ENCODE measurements at places on chromosomes 2 and 18.

DNA sequence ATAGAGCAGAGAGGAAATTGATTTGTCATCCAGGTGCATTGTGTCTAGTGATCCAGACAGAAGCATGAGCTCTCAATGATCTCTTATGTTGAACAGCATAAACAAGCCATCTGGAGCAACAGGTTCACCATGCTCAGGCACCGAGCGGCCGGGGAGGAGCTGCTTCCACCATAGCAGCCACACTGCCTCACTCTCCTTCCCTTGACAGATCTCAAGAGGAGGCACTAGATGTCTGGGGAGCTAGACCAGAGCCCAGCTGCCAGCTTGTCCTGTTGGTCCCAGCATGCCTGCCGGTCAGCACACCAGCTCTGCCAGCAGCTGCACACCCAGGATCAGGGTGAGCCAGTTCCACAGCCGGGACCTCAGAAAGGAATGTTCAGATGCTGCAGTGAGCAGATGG, 17.5 kb upstream of the LONRF2 start:
- no peak for DNase-seq

DNA sequence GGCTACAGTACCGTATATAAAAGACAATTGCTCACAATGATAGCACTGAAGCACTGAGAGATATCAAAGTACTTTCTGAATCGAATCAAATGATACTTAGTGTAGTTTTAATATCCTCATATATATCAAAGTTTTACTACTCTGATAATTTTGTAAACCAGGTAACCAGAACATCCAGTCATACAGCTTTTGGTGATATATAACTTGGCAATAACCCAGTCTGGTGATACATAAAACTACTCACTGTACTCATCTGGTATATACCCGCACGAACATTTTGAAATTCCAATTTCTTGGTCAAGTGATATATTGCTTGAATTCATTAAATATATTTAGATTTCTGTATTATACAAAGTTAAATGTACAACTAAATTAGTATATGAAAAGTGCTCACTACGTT, 20.5 kb downstream of the SLC39A6 start:
- no peak for DNase-seq

DNA sequence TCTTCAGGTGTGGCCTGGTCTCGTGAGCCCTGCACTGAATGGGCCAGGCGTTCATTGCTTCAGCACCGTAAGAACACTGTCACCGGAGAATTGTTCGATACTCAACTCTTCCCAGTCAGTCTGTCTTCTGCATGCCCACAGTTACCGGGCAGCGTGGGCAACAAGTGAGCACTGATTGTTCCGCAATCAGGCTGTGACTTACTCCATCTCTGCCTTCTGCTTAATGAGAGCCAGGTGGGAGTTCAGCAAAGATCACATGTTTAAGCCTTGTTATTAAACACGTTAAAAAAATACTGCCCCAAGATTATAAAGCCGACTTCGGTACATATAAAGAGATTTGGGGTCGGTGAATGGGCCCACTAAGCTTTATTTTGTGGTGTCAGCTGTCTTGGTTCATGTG, 3.7 kb downstream of the STEAP3 start:
- no peak for DNase-seq

GRCh38 chr2:223316342-223316741, 264.4 kb downstream of the KCNE4 start:
- DNase-seq: peak; percentile 14

GRCh38 chr18:58211510-58211909, 167.5 kb downstream of the NEDD4L start:
- DNase-seq: no peak

DNA sequence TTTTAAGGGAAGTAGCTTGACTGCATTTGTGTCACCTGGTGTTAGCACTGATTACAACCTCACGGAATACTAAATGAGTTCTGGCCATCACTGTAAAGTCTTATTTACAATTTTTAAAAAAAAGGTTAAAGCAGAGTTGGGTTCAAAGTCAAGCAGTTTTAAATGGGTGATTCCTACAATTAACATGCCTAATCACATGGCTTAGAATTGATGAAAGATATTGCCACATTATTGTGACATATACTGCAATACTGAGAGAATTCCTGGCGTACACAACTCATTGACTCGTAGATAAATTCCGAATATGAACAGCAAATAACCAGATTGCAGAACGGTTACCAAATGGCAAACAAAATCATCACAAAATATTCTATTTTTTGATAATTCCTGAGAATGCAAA, 34.2 kb downstream of the ROCK2 start:
- peak; percentile 29 for DNase-seq

DNA sequence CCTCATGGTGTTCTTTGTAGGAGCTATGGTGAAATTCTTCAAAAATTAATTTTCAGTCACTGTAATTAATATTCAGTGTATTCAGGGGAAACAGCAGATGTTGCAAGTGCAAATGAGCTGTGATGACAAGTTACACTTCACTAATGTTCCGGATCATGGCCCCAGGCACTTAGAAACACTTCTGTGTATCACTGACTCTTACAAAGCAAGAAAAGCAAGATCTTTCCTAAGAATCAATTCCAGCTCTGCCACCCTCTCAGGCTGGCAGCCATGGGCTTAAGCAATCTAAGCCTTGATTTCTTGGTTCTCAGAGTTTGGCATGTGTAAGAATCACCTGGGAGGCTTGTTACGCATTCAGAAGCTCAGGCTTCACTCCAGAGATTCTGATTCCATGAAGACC, 78.0 kb downstream of the MARCHF4 start:
- DNase-seq: no peak

DNA sequence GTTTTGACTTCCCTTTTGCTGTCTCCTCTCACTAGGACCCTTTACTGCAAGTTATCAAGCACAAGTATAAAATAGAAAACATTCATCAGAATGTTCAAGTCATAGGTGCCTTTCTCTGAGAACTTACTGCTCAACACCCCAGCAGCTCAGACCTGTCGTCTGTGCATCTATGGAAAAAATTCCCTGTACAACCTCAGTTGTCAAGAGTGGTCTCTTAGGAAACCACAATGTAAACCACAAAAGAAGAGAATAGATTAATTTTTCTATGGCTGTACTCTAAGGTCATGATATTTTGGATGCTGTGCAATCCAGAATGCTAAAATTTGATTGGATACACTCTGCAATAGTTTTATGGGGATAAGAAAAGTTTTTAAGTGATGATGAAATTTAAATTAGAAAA, 84.1 kb downstream of the RBMS1 start:
- DNase-seq: no peak

DNA sequence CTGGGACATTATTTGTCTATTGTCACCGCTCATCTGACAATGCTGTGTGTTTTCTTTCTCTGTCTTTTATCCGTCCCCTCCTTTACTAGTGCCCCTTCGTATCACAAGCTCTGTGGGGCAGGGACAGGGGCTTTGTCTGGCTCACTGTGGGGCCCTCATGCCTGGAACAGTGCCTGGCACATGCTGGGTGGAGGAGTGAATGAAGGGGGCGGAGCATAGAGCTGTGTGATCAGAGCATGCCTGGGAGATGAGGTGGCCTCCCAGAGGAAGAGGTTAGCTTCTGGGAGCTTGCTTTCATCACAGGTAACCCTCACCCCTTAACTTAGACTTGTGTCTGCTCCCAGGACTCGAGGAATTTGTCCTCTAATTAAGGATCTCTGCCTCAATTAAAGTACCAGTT, 16.4 kb downstream of the MTCL1 start:
- DNase-seq: peak; percentile 69

- DNase-seq: no peak
Observed at GRCh38 chr2:144448389-144449027, 71.4 kb downstream of the ZEB2 start.

DNA sequence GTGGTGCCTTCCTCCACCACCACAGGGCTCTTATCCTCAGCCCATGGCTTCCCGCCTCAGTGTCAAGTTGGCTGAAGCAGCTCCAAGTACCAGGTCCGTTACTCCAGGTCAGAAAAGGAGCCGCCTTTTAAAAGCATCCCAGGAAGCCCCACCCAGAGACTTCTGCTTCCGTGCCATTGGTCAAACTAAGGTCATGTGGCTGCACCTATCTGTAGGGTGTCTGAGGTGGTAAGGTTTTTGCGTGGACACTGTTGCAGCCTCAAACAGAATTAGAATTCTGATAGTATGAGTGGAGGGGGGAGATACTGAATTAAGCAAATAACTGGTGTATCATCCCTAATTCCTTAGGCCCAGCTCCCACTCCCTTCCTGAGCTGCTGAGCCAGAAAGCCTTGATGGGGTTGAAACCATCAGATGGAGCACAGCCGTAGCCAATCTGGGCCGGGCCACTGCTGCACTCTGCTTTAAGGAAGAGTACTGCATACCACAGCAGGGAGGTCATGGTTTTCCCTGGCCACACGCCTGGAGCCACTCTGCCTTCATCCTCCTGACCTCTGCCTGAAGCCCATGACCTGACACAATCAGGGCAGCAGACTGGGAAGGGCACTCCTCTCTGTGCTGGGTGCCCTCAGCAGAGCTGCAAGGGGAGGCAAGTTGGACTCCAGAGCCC, 8.4 kb downstream of the TMEM247 start:
- DNase-seq: peak; percentile 88

- no peak for DNase-seq
Observed at GRCh38 chr2:217938036-217938435, 64.8 kb downstream of the TNS1 start.

DNA sequence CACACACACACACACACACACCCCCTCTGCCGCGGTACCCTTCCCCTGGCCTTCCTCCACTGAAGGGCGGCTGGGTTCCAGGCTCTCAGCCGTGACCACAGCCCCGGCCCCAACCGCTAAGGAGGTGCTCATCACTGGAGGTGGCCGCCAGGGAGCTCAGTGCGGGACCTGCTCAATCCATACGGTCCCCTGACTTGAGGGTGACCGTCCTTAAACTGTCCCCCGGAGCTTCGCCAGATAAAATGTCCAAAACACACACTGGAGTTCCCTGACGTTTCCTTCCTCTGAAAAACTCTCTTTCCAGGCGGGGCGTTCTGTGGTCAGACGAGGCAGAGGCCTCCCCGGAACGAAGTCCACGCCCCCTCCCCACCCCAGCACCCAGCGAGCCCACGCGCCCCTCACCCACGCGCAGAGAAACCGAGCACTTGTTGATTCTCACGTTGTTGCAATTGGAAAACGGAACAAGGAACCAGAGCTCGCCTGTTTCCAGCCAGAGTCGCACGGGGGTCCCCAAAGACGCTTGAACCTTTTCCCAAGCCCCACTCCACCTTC, 1.4 kb downstream of the MBP start:
- DNase-seq: no peak

DNA sequence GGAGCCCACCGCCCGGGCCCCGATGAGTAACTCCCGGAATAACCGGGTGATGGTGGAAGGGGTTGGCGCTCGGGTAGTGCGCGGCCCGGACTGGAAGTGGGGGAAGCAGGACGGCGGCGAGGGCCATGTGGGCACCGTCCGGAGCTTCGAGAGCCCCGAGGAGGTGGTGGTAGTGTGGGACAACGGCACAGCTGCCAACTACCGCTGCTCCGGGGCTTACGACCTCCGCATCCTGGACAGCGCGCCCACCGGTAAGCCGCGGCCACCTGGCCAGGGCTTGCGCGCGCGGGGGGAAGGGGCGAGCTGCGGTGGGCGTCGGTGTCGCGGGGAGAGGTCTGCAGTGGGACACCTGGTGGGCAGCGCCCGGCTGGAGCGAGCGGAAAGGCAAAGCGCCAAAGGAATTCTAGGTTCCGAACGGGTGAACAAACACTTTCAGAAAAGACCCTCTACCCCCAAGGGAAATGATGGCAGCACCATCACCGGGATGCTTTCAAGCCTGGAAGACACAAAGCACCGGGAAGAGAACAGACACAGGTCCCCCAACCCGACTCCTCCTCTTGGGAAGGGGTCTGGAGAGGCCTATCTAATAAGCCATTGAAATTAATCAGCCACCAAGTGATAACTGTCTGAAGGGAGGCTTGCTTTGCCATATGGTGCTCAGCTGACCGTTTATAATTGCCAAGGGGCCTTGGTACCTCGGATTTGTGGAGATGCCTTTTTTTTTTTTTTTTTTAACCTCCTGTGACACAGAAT, 1.1 kb downstream of the MIB1 start:
- DNase-seq: peak; percentile 48

GRCh38 chr2:43083710-43084698, 142.4 kb downstream of the ZFP36L2 start:
- peak; percentile 78 for DNase-seq

DNA sequence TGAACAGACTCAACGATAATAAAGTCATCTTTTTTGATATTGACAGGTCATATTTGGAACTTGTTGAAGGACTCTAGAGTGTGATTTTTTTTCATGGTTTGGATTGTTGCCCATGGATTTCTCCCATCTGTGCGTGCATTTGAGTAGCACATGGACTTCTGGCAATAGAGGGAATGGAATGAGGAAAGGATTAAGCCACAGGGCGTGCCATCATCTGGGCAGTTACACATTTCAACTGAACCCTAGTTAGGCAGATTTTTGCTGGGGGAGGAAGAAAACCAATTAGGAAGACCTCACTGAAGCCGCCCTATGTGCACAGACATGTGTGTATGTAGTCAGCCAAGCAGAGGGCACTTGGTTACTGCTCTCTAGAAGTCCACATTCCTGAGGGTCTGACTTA, 72.6 kb downstream of the TPGS2 start:
- peak; percentile 67 for DNase-seq

DNA sequence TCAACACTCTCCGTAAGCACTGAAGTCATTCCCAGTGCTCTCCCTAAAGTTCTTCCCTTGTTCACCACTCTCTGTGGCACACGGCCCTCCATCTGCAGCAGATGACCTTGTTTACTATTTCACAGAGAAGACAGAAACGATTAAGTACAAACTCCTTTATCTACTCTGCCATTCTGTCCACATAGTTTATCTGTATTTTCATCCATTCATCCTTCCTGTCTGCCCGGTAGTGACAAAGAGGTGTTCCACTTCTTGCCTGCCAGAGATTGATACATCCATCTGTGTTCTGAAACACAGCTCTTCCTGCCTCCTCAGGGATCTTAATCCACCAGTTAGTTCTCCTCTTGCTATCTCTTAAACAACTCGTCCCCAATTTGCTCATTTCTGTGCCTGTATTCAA, 77.9 kb upstream of the CD226 start:
- no peak for DNase-seq

DNA sequence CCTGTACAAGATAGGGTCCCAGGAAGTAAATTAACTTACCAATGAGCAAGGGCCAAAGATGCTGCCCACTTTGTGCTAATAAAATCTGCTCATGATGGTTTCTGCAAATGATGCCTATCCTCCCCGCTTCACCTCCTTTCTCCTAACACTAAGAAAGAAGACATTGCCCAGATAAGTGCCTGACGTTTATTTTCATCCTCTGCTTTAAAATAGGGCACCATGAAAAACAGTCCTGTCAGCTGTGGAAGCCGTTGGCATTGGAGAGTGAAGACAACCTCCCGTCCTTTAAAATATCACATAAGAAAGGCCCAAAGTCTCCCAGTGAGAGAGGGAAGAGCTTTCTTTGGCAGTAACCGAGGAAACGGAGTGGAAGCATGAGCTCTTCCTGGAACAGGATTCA, 1.7 kb upstream of the TXNDC2 start:
- no peak for DNase-seq

Data from GM23248 (cell line).